Breast epithelium (tissue), 4 donors: ENCODE measurements at places on chromosomes 3 and 15.

DNA sequence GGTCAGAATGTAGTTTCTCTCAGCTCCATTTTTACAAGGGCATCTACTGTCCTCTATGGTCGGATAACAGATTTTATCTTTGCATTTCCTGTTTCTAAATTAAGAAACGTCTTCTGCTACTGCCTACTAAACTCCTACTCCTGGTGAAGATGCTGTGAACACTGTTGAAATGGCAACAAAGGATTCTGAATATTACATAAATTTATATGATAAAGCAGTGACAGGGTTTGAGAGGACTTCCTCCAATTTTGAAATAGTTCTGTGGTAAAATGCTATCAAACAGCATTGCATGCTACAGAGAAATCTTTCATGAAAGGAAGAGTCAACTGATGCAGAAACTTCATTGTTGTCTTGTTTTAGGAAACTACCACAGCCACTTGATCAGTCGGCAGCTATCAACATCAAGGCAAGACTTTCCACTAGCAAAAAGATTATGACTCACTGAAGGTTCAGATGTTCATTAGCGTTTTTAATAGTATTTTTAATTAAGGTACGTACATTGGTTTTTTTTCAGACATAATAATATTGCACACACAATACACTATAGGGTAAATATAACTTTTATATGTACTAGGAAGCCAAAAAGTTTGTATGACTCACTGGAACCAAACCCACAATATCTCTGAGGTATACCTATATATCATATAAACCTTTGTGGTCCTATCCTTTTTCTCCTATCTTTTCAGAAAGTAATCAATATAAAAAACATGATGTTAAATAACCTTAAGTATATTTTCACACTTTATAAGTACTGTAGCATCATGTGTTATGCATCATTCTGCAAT lies 156.1 kb downstream of the STAG1 start:
- no peak overlapping the region for H3K4me3 ChIP-seq
- H3K4me1 ChIP-seq = no peaks in the 10 kb centered on the region
- H3K36me3 ChIP-seq = no peaks in the 10 kb centered on the region

DNA sequence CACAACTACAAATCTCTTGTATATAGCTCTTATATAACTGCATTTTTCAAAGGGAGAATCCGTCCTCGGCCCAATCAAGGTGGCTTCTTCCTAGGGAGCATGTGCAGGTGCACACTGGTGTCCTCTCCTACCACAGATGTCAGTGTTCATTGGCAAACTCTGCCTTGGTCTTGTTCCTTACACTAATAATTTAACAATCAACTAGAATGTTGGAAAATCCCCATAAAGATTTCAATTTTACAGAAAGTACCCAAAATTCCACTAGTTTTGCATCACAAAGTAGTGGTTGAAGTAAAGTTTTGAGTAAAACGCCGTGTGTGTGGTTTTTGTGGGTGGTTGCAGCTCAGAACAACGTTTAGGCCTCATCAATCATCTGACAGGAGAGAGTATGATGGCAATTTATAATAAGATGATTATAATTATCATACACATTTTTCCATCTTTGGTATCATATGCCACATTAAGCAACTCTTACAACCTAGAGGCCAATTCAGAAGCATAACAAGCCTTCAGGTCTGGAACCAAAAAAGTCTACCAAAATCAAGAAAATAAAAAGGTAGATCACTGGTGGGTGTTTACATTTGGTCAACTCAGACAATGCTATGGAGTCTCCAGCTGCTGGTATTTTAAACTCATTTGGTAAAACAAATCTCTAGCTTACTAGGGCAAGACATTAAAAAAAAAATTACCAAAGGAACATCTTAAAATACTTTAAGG lies 128.9 kb upstream of the BHLHE40 start:
- no peaks in the 10 kb centered on the region for H3K4me1 ChIP-seq
- no peaks in the 10 kb centered on the region for H3K36me3 ChIP-seq
- H3K27me3 ChIP-seq = no peaks in the 10 kb centered on the region
- no peak overlapping the region for H3K27ac ChIP-seq
- DNase-seq = no peak

GRCh38 chr3:120436523-120437050 lies 14.2 kb downstream of the FSTL1 start:
- H3K36me3 ChIP-seq = no peaks in the 10 kb centered on the region
- DNase-seq = no peak
- no peaks in the 10 kb centered on the region for H3K27me3 ChIP-seq
- H3K4me3 ChIP-seq = no peak overlapping the region
- peaks cover 17% of the 10 kb centered on the region for H3K4me1 ChIP-seq
- no peak overlapping the region for H3K27ac ChIP-seq

DNA sequence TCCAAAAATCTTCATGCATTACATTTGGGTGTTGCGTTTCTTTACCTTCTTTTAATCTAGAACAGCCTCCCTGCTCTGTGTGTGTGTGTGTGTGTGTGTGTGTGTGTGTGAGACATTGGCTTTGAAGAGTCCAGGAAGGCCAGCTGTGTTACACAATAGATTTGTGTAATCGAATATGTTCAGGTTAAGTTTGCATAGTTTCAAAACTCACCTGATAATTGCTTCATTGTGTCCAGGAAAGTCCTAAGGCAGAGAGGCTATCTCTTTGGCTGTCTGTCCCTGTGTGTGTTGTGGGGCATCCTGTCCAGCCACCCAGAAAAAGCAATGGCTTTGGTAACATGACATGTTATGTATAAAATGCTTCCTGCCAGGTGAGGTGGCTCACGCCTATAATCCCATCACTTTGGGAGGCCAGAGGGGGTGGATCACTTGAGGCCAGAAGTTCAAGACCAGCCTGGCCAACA lies 37.5 kb downstream of the ZNF710 start:
- H3K27ac ChIP-seq = peak overlapping the region; percentile 1
- H3K27me3 ChIP-seq = no peaks in the 10 kb centered on the region
- no peak overlapping the region for H3K4me3 ChIP-seq
- no peak for DNase-seq

- no peak overlapping the region for H3K4me3 ChIP-seq
- H3K27me3 ChIP-seq = no peaks in the 10 kb centered on the region
- H3K4me1 ChIP-seq = no peaks in the 10 kb centered on the region
- no peak for DNase-seq
- no peaks in the 10 kb centered on the region for H3K36me3 ChIP-seq
Measured at GRCh38 chr15:48289628-48290027, 41.6 kb upstream of the DUT start.

DNA sequence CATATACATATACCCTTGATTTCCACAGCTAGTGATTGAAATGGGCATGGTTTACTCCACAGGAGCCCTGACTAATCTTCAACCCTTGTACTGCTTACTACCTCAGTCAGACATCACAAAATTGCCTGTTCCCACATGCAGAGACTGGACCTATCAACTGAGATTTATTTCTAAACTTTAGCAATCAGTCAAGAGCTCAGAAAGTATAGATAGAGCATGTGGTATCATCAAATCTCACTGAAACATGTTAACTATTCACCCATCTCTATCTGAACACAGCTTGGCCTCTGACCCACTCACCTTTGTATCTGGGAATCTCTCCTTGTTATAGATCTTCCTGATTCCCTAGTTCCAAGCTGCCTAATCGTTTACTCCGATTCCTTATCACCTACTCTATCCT lies 14.6 kb downstream of the ADAM10 start:
- H3K27ac ChIP-seq = no peak overlapping the region
- H3K4me1 ChIP-seq = no peaks in the 10 kb centered on the region
- no peak overlapping the region for H3K4me3 ChIP-seq
- H3K27me3 ChIP-seq = no peaks in the 10 kb centered on the region

DNA sequence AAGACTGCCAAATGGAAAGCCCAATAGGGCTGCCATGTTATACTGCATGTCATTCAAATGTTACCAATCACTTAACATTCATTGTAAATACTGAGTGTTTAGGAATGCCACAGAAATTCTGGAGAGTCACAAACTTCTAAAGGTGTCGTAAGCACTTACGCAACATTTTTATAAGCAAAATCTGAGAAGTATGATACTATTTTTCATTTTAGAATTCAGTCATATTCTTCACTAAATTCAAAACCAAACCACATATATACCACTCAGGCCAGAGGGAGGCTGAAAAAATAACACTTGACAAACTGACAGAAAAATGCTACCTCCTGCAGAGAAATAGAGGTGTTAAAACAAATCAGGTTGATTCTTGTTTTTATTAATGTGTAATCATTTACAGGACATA lies 89.8 kb downstream of the THBS1 start:
- DNase-seq = no peak
- no peaks in the 10 kb centered on the region for H3K27me3 ChIP-seq
- H3K4me3 ChIP-seq = no peak overlapping the region
- H3K27ac ChIP-seq = no peak overlapping the region
- no peaks in the 10 kb centered on the region for H3K4me1 ChIP-seq

DNA sequence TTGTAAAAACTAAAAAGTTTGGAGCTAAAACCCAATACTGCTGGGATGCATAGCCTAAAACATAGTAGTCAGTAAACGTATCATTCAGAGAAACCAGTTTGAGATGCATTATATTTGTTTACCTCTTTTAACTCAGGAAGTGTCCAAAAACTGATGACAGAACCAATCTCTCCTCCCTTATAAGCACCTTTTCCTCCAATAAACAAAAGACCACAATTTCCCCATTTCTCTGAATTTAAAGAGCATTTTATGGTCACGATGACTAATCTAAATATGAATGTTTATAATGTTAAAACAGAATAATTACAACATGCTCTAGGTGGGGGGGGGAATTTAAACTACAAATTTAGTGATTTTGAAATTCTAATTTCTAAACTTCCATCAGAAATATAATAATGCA lies 58.5 kb downstream of the CEP63 start:
- no peak for DNase-seq
- no peak overlapping the region for H3K27ac ChIP-seq
- H3K4me3 ChIP-seq = no peak overlapping the region
- H3K4me1 ChIP-seq = no peaks in the 10 kb centered on the region
- H3K27me3 ChIP-seq = no peaks in the 10 kb centered on the region

GRCh38 chr15:78682004-78682651 lies 41.1 kb upstream of the CHRNB4 start:
- no peak overlapping the region for H3K27ac ChIP-seq
- H3K4me3 ChIP-seq = no peak overlapping the region
- no peaks in the 10 kb centered on the region for H3K4me1 ChIP-seq
- H3K36me3 ChIP-seq = no peaks in the 10 kb centered on the region
- no peaks in the 10 kb centered on the region for H3K27me3 ChIP-seq

DNA sequence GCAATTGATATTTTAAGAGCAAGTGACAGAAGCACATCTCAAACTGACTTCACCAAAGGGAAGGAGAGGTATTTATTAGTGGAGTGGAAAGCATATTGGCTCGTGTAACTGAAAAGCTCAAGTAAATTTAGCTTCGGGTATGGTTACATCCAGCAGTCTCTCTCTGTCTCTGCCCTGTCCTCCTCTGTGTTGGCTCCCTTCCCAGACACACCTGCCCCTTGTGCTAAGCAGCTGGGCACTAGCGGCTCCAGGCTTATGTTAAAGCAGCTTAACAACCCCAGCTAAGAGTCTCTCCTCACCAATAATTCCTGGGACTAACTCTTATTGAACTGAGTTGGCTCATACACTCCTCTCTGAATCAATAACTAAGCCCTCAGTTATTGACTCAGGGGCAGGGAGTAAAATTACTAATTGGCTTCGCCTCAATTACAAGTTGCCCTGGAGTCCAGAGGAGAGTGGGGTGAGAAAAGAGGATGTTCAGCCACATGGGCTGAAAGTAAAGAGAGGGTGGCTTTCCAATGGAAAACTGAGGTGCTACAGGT lies 12.8 kb upstream of the SH3BP5 start:
- H3K4me1 ChIP-seq = no peaks in the 10 kb centered on the region
- no peak overlapping the region for H3K27ac ChIP-seq
- H3K36me3 ChIP-seq = no peaks in the 10 kb centered on the region
- no peak overlapping the region for H3K4me3 ChIP-seq

- H3K27ac ChIP-seq = peak overlapping the region; percentile 93
- DNase-seq = no peak
- H3K4me1 ChIP-seq = peaks cover 9% of the 10 kb centered on the region
- peak overlapping the region; percentile 71 for H3K4me3 ChIP-seq
- no peaks in the 10 kb centered on the region for H3K36me3 ChIP-seq
Measured at GRCh38 chr3:122563717-122564025, 429 bp downstream of the PARP9 start.

DNA sequence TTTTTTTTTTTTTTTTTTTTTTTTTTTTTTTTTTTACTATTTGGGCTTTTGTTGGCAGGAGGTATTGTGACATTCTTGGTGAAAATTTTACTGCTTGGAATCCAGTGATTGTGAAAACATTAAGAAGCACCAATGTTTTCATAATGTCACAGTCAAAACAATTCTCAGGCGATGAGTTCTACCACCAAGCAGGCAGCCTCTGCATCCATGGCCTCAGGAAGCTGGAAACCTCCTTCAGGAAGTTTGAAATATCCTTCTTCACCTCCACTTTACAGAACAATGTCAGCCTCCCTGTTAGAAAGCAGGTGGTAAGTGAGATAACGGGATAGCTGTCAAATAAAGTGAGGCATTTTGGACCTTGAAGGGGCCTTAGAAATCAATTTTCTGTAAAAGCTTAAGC lies 98.3 kb downstream of the MEX3B start:
- no peak for DNase-seq
- no peak overlapping the region for H3K27ac ChIP-seq
- no peaks in the 10 kb centered on the region for H3K27me3 ChIP-seq
- H3K4me1 ChIP-seq = no peaks in the 10 kb centered on the region

DNA sequence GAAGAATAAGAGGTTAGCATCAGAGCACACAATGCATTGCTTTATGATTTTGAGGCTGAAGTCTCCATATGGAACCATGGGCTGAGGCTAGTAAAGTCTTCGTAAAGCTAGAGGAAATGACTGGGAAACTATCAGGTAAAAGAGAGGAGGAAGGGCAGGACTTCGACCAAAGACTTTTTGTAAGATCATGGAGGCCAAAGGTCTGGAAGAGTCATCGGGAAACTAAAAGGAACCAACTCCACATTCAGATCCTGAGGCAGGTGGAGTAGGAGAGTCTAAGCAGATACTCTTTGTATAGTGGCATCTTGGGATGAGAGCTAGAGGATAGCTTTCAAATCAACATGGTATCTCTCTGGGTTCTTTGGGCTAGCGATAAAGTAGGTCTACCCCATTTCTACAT lies 36.3 kb downstream of the SEMA6D start:
- no peak overlapping the region for H3K27ac ChIP-seq
- H3K27me3 ChIP-seq = no peaks in the 10 kb centered on the region
- no peaks in the 10 kb centered on the region for H3K36me3 ChIP-seq
- no peaks in the 10 kb centered on the region for H3K4me1 ChIP-seq
- no peak for DNase-seq

- DNase-seq = no peak
- H3K36me3 ChIP-seq = no peaks in the 10 kb centered on the region
- H3K27ac ChIP-seq = no peak overlapping the region
Measured at GRCh38 chr3:167114619-167115018, 265.5 kb downstream of the ZBBX start.

DNA sequence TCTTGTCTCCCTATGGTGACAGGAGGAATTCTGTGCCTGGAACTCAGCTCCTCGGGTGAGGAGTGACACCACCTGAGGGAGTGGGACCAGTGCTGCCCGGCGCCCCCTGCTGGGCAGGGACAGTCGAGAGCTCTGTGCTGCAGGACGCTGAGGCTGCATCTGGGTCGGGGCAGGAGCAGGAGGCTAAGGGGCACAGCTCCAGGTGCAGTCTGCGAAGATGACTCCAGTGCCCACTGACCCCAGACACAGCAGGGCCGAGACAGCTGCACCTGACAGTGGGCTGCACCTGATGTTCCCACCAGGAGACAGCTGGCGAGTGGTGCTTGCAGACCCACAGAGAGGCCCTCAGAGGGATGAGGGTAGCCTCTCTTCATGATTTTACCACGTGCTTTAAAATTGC lies 152.9 kb downstream of the ATP10A start:
- H3K27me3 ChIP-seq = no peaks in the 10 kb centered on the region
- H3K36me3 ChIP-seq = no peaks in the 10 kb centered on the region
- peak; percentile 60 for DNase-seq

GRCh38 chr15:34700891-34701427 lies 53.8 kb downstream of the GJD2 start:
- H3K36me3 ChIP-seq = no peaks in the 10 kb centered on the region
- H3K27me3 ChIP-seq = no peaks in the 10 kb centered on the region
- no peak overlapping the region for H3K4me3 ChIP-seq
- no peak overlapping the region for H3K27ac ChIP-seq
